Smooth muscle cell of the umbilical artery (primary cell): ENCODE measurements at places on chromosomes 1 and 21. TPM values are rescaled to one million over a fixed set of nuclear protein-coding genes. Genes with fewer than 3 reads are reported as not detected.

The CAP1 gene
- total RNA-seq, result 509 and 828 TPM in 2 replicates

The CD53 gene
- not detected in 2 replicates for total RNA-seq

The SDC3 gene
- 29.7 and 55.7 TPM in 2 replicates for total RNA-seq

The ADGRL4 gene
- 13.7 and 92.6 TPM in 2 replicates for total RNA-seq

The TAS1R3 gene
- total RNA-seq, result 0.23 and 0.30 TPM in 2 replicates

The RXFP4 gene
- total RNA-seq, result 0.30 TPM in 1 of 2 replicates, not detected in the other

The ACP6 gene
- total RNA-seq, result 5.0 and 6.8 TPM in 2 replicates

The NCMAP gene
- total RNA-seq, result not detected in 2 replicates

The KAZN gene
- total RNA-seq, result 4.8 and 8.3 TPM in 2 replicates

The SLC6A17 gene
- under 0.01 and 0.60 TPM in 2 replicates for total RNA-seq

The ELAPOR1 gene
- total RNA-seq, result 0.23 and 0.89 TPM in 2 replicates

The HSD3B1 gene
- not detected in 2 replicates for total RNA-seq

The GJA8 gene
- total RNA-seq, result not detected in 2 replicates

The SPATA17 gene
- total RNA-seq, result 0.30 and 0.55 TPM in 2 replicates

The FAM78B gene
- total RNA-seq, result 0.32 TPM in 1 of 2 replicates, not detected in the other

The HEYL gene
- under 0.01 TPM in 1 of 2 replicates, not detected in the other for total RNA-seq

The COL24A1 gene
- 0.92 and 1.8 TPM in 2 replicates for total RNA-seq

The GPR25 gene
- not detected in 2 replicates for total RNA-seq

The PAQR6 gene
- 0.28 and 0.59 TPM in 2 replicates for total RNA-seq

The ZNF593OS gene
- total RNA-seq, result not detected in 2 replicates

The DMRTA2 gene
- under 0.01 and 0.05 TPM in 2 replicates for total RNA-seq

The GBP6 gene
- total RNA-seq, result not detected in 2 replicates

The PGD gene
- total RNA-seq, result 31.8 and 168 TPM in 2 replicates

The YARS1 gene
- 148 and 158 TPM in 2 replicates for total RNA-seq

The SLC1A7 gene
- not detected in 2 replicates for total RNA-seq

The KRTAP22-1 gene
- not detected in 2 replicates for total RNA-seq

The PCP4 gene
- not detected in 2 replicates for total RNA-seq

The NEGR1 gene
- total RNA-seq, result 14.0 and 22.6 TPM in 2 replicates

The KLF17 gene
- 0.05 TPM in 1 of 2 replicates, not detected in the other for total RNA-seq

The FCER1G gene
- total RNA-seq, result 0.59 TPM in 1 of 2 replicates, not detected in the other

The CD1E gene
- total RNA-seq, result not detected in 2 replicates

The FCGR1A gene
- not detected in 2 replicates for total RNA-seq

The HPCAL4 gene
- total RNA-seq, result not detected in 2 replicates

The ANGPTL3 gene
- total RNA-seq, result under 0.01 TPM in 1 of 2 replicates, not detected in the other

The SNAPIN gene
- total RNA-seq, result 36.3 and 51.4 TPM in 2 replicates

The DYNLT5 gene
- 0.14 and 0.30 TPM in 2 replicates for total RNA-seq

The ACOT7 gene
- 26.1 and 50.6 TPM in 2 replicates for total RNA-seq

The FCRL2 gene
- total RNA-seq, result not detected in 2 replicates

The CLEC20A gene
- total RNA-seq, result not detected in 2 replicates

The ZNF648 gene
- total RNA-seq, result not detected in 2 replicates

The GBP4 gene
- total RNA-seq, result 0.32 and 3.9 TPM in 2 replicates

The WDR64 gene
- total RNA-seq, result not detected in 2 replicates

The TLCD4 gene
- total RNA-seq, result 0.28 and 0.30 TPM in 2 replicates

The CHIA gene
- under 0.01 TPM in 1 of 2 replicates, not detected in the other for total RNA-seq

The GUCA2A gene
- not detected in 2 replicates for total RNA-seq

The TMCC2 gene
- total RNA-seq, result 4.5 and 6.8 TPM in 2 replicates

The BCAR3 gene
- total RNA-seq, result 25.5 and 77.1 TPM in 2 replicates

The DSCAM gene
- total RNA-seq, result 0.05 TPM in 1 of 2 replicates, not detected in the other

The KRTAP22-2 gene
- total RNA-seq, result not detected in 2 replicates

The BSND gene
- not detected in 2 replicates for total RNA-seq

The RBP7 gene
- total RNA-seq, result not detected in 2 replicates

The DNALI1 gene
- total RNA-seq, result 0.89 and 1.9 TPM in 2 replicates

The OR2T34 gene
- total RNA-seq, result not detected in 2 replicates

The TNFRSF9 gene
- 1.2 and 2.3 TPM in 2 replicates for total RNA-seq
